Epithelial cell of esophagus (primary cell): ENCODE measurements at places on chromosomes 3 and 15.
A peak's percentile ranks its signal among the peaks of the same experiment; 100 is the strongest.

DNA sequence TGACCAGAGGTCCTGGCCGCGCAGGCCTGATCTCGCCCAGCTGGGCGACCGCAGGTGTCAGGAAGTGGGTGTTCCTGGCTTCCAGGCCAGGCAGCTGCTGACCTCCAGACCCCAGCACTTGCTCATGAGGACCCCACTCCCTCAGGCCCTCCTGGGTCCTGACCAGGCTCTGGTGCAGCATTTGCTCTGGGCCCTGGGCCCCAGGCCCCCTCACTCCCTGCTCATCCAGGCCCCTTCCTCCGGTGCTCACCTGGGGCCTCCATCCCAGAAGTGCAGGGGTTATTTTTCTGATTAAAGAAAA lies 7.7 kb upstream of the ROPN1B start:
- no peak for DNase-seq

- DNase-seq = no peak
These were observed 94.7 kb downstream of the MYH15 start for GRCh38 chr3:108415661-108416060.

GRCh38 chr3:117708601-117709000 lies 999.0 kb downstream of the TUSC7 start:
- DNase-seq = peak; percentile 66

DNA sequence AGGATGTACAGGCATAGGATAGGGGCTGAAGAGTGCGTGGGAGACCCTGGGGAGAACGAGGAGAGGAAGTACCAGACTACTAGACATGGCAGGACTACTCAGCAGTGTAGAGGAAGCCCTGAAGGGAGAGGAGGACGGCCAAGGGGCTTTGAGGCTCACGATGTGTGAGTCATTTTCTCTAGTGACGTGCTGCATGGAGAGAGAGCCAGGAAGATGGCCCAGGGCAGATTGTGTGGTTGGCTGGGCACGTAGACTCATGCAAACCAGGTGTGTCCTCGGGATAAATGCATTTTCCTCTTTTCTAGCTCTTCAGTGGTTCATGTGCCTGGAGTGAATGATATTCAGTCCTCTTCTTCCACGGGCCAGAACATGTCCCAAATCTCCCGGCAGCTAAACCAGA lies 115.0 kb upstream of the ABHD17C start:
- DNase-seq = peak; percentile 100

- no peak for DNase-seq
These were observed 83.1 kb upstream of the SETMAR start for GRCh38 chr3:4220065-4220464.
